ENCODE measurements at places on chromosomes 4 and X. TPM values are rescaled to one million over a fixed set of nuclear protein-coding genes. Genes with fewer than 3 reads are reported as not detected.

DNA sequence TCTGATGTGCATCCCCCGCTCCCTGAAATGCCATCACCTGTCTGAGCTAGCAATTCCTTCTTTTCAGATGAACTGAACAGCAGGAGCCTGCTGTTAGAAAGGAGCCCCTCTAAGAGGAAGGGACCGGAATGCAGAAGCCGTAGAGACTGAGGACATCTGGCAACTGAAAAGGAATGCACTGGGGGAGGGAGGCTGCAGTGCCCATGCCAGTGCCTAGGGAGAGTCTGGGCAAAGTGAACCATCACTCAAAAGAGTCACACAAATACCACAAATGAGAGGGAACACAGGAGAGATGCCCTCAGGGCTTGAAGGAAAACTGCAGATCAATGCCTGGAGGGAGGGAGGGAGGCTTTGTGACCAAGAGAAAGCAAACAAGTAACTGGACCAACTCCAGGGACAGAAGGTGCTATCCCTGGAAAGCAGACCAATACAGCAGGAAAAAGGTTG, 93.9 kb upstream of the CBR4 start:
- DNase-seq, result no peak

The CSN3 gene
- not detected for polyA plus RNA-seq

DNA sequence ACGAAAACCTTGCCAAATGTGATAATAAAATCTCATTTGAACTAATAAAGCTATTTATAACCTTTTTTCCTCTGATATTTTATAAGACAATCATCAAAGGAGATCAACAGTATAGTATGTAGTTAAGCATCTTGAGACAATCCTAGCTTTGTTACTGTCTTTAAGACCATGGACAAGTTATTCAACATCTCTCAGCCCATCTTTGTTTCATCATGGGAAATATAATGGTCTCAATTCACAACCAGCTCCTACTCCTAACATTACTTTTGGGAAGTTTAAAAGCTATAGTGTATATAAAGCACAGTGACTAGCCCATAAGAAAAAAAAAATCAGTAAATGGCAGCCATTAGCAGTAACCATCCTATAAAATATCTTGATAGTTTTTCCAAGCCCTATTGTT, 57.6 kb upstream of the APELA start:
- no peak for DNase-seq

The HS3ST1 gene
- 1.3 TPM for polyA plus RNA-seq

GRCh38 chr4:182688081-182688480, 229.1 kb downstream of the DCTD start:
- no peak for DNase-seq

The MAGEA10 gene
- polyA plus RNA-seq, result not detected

The EGFL6 gene
- 25.7 TPM for polyA plus RNA-seq

The NCAPG gene
- 27.1 TPM for polyA plus RNA-seq

- peak; percentile 11 for DNase-seq
These were observed at the start of gene TLL1 for GRCh38 chr4:165872461-165873297. Gene TLL1, plus strand, starts transcription at chr4:165873237. Its CDS starts 668 bp downstream, at chr4:165873905.

GRCh38 chr4:163558539-163559044, 64.1 kb downstream of the TMA16 start:
- DNase-seq, result no peak

- no peak for DNase-seq
These were observed 607.8 kb upstream of the ZFP42 start for GRCh38 chr4:187387739-187388138.

GRCh38 chr4:140691369-140691768, 64.8 kb downstream of the TBC1D9 start:
- DNase-seq, result no peak

DNA sequence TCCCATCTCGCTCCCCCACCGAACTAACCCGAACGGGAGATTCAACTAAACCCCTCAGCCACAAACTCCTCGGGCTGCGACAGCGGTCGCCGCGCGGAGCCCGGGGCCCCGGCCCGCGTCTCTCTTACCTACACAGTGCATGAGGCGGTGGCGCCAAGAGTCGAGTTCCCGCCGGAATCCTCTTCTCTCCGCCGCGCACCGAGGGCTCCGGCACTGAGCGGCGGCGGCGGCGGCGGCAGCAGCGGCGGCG, 160 bp downstream of the LCORL start:
- no peak for DNase-seq

The MSMO1 gene
- 68.3 TPM for polyA plus RNA-seq

DNA sequence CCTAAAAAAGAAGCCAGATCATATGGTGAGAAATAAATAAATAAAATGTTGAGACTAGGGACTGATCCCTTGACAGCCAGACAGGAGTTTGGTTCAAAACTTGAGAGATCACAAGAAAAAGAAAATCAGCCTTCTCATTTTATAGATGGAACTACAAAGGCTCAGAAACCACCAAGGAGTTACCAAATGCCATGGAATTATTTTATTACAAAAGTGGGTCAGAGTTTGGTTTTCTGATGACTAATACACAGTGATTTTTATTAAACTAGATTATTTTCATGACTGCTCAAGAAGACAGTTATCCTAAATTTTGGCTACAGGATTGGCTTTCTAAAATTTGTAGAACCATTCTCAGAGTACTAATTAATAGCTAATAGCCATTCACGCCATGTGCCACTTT, 6.2 kb downstream of the CXCL1 start:
- no peak for DNase-seq

The MAGEA2 gene
- not detected for polyA plus RNA-seq

The GPR119 gene
- not detected for polyA plus RNA-seq

GRCh38 chr4:107891299-107891698, 40.0 kb upstream of the CYP2U1 start:
- DNase-seq, result no peak

DNA sequence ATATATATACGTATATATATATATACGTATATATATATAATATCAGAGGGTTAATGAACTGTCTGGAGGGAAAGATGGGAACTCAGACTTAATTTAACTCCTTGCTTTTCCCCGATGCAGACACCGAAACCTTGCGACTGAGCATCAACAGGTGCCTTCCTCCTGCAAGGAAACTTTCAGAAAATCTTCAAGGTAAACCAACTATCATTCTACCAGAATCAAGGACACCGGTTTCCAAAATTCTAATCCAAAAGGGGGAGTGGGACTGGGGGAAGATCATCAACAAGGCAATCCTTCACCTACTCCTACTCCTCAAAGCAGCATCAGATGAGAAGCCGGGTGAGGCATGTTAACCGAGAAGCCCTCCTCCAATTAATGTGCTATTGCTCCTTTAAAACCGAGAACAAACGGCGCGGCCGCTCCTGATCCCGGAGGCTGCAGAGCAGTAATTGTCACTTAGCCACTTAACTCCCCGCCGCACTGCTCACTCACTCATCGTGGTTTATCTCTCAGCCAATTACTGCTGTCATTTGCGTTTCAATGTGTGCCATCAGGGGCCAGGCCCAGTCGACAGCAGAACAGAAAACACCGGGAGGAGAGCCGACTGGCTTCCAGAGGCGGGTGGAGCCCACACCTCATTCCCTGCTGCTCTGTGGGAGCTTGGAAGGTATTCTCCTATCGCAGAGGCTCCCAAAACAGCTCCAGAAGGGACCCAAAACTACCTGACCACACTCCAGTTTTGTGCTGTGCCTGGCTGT, 61.7 kb downstream of the MAML3 start:
- DNase-seq, result no peak

The OPRPN gene
- polyA plus RNA-seq, result not detected

- DNase-seq, result no peak
These were observed 123.5 kb upstream of the WDR1 start for GRCh38 chr4:10239982-10240654.

The GAGE12E gene
- not detected for polyA plus RNA-seq

- no peak for DNase-seq
These were observed 14.8 kb upstream of the LAP3 start for GRCh38 chr4:17562157-17562556.

The FAM114A1 gene
- polyA plus RNA-seq, result 29.5 TPM

DNA sequence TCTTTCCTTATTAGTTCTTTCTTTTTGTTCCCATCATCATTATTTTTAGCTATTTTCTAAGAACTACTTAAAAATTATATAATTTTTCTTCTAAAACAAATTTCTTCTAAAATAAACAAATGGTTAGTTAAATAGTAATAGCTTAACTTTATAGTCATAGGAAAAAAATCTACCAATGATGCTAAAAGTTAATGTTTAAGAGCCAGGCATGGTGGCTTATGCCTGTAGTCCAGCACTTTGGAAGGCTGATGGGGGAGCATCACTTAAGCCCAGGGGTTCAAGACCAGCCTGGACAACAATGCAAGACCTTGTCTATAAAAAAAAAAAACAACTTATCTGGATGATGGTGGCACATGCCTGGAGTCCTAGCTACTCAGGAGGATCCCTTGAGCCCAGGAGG, 127.1 kb upstream of the ANXA3 start:
- no peak for DNase-seq

The NBDY gene
- polyA plus RNA-seq, result 99.7 TPM

The POU4F2 gene
- polyA plus RNA-seq, result not detected

The TMEM255A gene
- 1.1 TPM for polyA plus RNA-seq

GRCh38 chrX:65707151-65707550, 39.7 kb downstream of the MSN start:
- no peak for DNase-seq

DNA sequence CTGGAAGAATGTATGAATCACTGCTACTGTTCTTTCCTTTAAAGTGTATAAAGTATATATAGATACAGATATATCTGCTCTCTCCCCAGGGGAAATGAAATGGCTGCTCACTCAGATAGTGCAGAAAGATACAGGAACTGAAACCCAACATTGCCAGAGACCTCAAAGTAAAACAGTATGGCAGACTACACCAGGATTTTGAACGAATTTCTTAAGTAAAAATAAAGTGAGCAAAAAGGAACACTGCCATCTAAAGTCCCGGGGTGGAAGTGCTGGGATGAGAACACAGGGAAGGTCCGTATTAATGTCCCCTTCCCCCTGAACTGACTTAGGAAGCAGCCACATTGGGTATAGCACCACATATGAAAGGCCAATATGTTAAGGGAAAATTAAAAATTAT, 93.4 kb downstream of the TMA16 start:
- no peak for DNase-seq
